Right atrium auricular region (tissue), 2 donors: ENCODE measurements at places on chromosomes 2 and 18. TPM values are rescaled to one million over a fixed set of nuclear protein-coding genes. Genes with fewer than 3 reads are reported as not detected.

- no peak for DNase-seq
These were observed 25.5 kb downstream of the IGFBP2 start for GRCh38 chr2:216658757-216659156.

The RAB10 gene
- total RNA-seq: 86.7 TPM

- DNase-seq: no peak
These were observed 1564.6 kb upstream of the NXPH2 start for GRCh38 chr2:140344838-140345237.

The NFU1 gene
- total RNA-seq: 43.0 TPM

- peak; percentile 63 for DNase-seq
These were observed 26.7 kb downstream of the POLR1A start for GRCh38 chr2:86078774-86079545.

The CRIM1 gene
- total RNA-seq: 49.1 TPM

The TFCP2L1 gene
- total RNA-seq: 0.44 TPM

DNA sequence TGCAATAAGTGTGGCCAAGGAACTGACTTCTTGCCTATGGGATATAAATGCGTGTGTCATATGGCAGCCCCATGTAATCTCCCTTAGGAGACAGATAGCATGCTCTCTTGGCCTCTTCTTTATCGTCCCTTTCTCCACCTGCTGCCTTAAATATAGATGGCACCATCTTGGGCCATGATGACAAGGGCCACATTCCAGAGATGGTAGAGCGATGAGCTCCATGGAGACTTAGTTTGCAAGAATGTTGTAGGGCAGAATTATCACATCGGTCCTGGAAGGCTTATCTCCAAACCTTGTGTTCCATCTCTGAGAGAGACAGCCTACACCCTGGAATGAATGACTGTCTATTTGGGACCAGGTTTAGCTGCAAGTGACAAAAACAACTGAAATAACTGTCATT, 536.7 kb downstream of the TNS1 start:
- no peak for DNase-seq

DNA sequence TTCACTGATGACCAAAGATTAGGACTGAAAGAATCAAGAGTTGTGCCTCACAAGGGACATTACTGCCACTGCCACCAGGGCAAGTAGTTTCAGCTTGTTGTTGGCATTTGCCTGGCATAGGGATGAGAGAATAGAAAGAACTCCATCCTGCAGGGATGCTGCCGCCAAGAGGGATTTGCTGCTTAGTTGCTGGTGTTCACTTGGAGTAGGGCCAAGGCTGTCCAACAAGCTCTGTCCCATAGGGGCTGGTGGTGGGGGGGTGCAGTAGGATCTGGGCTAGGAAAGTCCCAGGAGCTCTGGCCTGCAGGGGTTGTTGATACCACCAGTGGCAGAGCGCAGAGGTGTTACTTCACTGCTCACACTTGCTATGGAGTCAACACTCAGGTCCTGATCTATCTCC, 84.9 kb upstream of the MGAT4A start:
- DNase-seq: no peak

The CYP27A1 gene
- 23.4 TPM for total RNA-seq

- no peak for DNase-seq
These were observed 7.7 kb downstream of the DNMT3A start for GRCh38 chr2:25333981-25334380.

DNA sequence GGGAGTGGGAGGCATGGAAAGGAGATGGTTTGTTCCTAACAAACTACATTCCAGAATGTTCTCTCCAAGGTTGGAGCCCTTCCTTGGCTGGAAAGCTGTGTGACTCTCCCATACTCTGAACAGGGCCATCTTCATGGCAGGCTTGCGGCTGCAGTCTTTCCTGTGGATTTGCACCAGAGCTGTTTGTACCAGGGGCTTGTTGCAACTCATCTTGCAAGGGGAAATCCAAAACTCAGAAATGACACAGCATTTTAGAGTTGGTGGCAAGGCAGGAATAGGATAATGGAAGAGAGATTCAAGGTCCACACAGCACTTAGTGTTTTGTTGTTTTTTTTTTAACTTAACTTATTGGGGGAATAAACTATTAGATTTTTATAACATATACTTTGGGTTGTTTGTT, 73.7 kb upstream of the ZNF516 start:
- DNase-seq: no peak

The ALPG gene
- total RNA-seq: not detected
